ENCODE measurements at places on chromosomes 12 and 14.

DNA sequence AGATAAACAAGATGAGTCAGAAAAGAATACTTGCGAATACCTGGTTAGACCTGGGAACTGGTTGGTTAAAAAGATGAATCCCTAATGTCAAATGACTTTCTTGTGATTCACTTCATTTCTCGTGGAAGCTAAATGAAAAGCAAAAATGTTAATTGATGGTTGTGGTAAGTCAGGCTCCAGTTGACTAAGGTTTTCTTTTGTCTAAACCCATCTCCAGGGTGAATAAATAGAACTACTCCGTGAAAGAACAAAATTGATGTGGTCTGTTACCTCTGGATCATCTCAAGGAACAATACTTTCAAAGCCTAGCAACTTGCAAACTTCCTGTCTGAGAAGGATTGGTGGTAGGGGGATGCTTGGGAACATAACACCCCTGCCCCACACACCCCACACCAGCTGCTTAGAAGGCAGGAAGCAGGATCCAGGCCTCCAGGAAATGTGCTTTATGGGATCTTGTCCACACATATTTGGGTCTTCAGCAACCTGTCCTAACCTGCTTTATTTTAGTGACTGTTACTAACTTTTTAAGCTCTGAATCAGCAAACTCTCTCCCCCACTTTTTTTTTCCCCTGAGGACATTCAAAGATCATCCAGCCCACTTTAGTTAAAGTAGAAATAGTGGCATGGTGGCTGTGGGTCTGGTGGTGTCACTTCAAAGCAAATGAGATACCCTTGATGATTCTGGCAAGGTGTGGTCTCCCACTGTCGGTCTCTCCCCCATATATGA is 60.4 kb upstream of the PTHLH start:
- no peak for DNase-seq

DNA sequence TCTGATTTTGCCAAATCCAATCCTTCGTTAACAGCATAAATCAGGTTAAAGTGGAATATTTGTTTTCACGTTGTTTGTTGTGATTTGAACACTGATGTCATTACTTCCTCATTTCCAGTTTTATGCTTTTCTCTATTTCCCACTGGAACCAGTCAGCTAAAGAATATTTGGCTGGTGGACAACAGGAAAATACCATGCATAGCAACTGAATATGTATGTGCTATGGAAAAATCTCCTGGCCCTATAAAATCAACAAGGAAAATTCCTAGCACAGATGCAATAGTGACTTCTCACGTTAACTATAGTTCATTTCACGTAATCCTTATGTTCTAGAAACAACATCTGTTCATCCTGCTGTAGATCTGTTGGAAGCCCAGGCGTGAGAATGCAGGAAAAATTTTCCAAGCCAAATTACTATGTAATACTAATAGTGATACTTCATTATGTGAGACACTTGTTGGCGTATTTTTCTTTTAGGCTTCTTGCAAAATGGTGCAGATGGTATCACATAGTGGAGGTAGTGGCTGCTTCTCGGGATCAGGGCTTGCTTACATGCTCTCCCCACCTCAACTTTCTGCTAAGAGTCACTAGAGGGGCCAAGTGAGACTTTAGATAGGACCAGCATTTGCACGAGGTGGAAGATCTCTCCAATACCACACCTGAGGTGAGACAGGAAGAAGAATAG is 86.3 kb upstream of the USP44 start:
- no peak for DNase-seq

DNA sequence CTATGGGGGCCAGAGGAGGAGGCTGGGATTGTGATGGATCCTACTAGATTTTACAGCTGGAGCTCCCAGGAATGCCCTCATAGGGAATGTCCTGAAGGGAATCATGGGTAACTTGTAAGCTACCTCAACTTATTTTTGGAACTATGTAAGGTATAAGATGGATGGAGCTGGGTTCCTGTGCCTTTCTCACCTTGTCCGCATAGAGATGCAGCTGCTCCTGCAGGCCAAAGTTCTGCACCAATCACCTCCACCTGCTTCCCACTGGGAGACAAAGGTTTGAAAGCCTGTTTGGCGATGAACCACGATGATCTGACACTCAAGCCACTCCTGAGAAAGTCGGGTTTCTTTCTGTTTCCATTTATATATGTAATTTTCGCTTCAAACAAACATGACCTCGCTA is 648 bp upstream of the AKAP5 start:
- no peak for DNase-seq

DNA sequence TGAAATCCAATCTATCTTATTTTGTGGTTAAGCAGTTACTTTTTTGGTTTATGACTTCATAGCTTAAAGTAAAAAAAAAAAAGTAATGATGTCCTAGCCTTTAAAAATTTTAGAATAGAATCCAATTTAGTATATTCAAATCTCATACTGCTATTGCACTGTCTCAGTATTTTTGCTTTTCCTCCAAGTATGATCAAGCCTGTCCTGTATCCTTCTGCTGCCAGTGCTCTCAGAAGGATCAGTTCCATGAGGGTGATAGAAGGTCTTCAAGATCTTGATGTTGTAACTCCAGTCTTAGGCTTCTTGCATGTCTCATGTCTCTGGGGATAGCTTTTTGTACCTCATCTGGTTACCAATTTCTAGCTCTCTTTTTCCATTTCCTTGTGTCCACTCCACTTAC is 324.2 kb upstream of the FAR2 start:
- DNase-seq = no peak

- DNase-seq = no peak
Measured at GRCh38 chr12:73599268-73599667, 938.4 kb upstream of the ATXN7L3B start.

GRCh38 chr12:131375972-131376345 is 334.9 kb upstream of the SFSWAP start:
- DNase-seq = no peak

DNA sequence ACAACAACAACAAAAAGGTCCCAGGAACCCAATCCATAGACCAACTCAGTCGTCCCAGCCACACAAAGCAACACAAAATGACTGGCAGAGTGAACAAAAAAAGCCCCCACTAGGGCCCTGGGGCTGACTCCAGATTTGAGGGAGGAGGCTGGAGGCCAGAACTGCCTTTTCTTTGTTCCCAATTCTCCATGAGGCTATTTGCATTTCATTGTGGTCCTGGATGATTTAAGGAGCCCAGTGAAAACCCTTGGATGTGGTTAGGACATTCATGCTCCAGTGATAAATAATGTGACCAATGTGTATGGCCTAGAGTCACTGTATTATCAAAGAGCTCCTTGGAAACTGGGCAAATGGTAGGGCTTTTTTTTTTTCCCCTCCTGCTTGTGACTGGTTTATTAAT is 192.9 kb downstream of the NUAK1 start:
- DNase-seq = no peak

DNA sequence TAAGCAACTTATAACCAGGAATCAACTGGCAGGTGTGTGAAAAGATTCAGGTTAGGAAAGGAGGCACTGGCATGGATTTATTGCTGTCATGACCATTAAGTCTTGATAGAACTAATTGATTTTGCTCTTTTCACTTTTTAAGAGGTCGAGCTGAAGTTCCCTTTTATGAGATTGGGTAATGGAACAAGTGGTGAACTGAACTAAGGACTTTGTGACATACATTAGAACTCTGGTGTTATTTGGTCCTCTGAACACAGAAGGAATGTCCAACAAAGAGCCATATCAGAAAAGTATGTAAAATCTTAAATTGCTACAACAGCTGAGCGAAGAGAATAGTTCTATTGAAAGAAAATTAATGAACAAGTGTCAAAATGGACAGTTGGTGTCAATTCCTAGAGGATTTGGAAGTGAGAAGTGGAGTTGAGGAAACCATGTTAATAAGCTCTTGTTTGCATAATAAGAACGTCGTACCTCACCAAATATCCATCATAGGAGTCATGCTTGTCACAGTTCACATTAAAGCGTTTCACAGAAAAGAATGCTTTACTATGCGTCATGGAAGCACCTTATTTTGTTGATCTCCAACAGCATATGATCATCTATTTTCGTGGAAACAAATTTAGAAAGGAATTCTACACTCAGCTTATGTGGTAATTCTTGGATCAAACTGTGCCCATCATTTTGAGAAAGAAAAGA is 8.4 kb upstream of the MYF6 start:
- no peak for DNase-seq

DNA sequence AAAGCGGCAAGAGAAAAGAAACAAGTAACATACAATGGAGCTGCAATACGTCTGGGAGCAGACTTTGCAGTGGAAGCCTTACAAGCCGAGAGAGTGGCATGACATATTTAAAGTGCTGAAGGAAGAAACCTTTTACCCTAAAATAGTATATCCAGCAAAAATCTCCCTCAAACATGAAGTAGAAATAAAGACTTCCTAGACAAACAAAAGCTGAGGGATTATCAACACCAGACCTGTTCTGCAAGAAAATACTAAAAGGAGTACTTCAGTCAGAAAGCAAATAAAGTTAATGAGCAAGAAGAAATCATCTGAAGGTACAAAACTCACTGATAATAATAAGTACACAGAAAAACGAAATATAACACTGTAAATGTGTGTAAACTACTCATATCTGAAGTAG is 77.5 kb upstream of the ABCD2 start:
- no peak for DNase-seq

DNA sequence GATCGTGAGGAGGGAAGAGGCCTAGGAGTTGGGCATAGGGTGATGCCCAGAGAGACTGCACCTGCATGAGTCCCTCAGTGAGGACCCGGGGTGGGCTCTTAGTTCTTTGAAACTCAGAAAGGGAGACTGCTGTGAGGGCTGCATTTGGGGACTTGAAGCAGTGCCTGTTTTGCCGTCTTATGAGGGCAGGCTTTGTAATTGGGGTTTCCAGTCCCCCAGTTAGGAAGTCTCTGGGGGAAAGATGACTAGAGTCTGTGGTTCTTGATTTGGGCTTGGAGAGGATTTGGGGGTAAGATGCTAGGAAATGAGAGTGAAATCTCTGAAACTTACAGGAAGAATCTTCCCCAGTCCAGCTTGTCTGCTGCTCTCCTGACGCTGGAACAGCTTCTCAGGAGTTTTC is 99.6 kb downstream of the ARF6 start:
- no peak for DNase-seq

DNA sequence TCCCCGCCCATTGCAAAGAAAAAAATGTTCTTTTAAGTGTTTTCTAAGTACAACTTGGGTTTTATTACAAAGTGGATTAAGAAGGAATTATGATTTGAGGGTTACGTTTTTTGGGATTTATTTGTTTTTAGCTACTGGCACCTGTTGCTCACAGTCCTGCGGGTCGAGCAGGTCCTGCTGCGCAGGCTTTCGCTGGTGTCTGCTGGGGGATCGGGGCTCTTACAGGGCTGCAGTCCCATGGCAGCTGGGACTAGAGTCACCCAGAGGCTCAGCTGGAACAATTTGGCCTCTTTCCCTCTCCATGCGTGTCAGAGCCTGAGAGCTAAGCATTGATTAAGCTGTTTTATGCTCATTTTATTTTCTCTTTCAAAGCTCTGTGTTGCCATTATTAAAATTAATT is 55.6 kb upstream of the DYNC1H1 start:
- DNase-seq = no peak

- no peak for DNase-seq
Measured at GRCh38 chr14:88195676-88196075, 127.4 kb downstream of the KCNK10 start.

DNA sequence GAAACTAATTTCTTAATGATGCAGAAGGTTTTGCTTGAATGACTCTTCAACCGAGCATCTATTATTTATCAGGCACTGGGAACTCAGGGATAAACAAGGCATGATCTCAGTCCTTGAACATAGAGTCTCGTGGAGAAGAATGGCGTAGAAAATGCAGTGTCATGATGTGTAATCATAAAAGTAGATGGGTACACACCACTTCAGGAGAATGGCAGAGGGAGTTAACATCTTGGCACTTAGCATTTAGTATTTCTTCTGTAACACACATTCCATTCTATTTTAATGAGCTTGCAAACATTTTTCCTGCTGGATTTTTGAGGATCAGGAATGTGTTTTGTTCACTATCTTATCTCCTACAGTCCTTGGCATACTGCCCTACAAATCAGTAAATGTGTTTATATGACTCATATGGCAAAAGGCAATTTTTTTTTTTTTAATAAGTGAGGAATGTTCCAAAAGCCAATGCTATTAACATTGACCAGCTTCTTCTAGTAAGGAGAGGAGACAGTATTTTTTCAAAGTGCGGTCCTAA is 3.8 kb downstream of the TXNRD1 start:
- no peak for DNase-seq

GRCh38 chr14:101716956-101717662 is 44.4 kb upstream of the PPP2R5C start:
- DNase-seq = no peak

- no peak for DNase-seq
Measured at GRCh38 chr14:68448252-68448902, 344.5 kb downstream of the ZFP36L1 start.

- no peak for DNase-seq
Measured at GRCh38 chr12:116551952-116552772, 7.0 kb upstream of the MAP1LC3B2 start.

DNA sequence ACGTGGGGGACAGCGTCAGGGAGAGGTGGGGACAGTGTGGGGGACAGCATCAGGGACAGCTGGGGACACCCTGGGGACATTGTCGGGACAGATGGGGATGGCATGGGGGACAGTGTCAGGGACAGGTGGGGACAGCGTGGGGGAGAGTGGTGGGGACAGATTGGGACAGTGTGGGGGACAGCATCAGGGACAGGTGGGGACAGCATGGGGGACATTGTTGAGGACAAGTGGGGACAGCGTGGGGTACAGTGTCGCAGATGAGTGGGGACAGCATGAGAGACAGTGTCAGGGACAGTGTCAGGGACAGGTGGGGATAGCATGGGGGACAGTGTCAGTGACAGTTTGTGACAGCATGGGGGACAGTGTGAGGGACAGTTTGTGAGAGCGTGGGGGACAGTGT is 240.9 kb downstream of the TMEM121 start:
- DNase-seq = no peak

GRCh38 chr12:111171345-111171744 is 197.6 kb downstream of the PHETA1 start:
- DNase-seq = no peak

DNA sequence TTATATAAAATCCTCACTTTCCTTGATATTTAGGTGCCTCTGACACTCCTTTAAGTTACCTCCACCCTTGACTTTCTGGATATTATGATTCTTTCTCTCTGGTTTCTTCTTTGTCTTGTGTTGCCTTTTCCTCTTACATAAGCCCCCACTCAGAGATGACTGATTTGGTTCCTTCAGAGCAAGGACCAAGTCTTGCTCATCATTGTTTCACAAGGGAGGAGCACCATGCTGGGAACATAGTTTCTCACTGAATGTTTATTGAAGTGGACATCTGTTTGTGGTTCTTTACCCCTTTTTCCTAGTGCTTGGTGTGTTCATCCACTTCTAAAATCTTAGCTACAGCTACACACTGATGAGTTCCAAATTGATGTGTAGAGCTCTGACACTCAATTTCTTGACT is 161.3 kb upstream of the PTPRQ start:
- no peak for DNase-seq

DNA sequence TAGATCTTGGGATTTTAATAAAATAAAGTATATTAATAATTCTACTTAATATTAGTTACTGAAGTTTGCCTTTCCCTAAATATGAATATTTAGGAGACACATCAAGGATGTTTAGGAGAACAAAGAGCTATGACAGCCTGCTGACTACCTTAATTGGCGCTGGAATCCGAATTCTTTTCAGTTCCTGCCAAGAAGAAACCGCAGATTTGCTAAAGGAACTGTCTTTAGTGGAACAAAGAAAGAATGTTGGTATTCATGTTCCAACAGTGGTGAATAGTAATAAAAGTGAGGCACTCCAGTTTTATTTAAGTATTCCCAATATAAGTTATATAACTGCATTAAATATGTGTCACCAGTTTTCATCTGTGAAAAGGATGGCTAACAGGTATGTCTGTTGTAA is 54.5 kb downstream of the MIS18BP1 start:
- no peak for DNase-seq
